ENCODE measurements at places on chromosomes 5 and 9.

DNA sequence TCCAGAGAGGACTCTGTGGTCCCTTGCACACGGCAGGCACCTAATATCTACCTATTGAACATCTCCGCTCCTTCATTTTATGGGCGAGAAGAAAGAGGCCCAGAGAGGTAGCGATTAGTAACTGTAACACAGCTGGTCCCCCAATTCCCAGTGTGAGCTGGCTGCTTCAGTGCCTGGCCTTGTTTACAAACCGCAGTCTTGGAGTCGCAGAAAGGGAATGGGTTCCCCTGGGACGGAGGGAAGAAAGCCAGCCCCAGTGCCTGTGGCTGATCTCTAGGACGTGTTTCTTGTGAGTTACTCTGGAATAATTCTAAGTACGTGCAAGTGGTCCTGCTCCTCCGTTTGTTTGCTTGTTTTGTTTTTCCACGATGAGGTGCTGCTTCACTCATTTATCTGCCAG, 52.0 kb downstream of the CFAP77 start:
- peak; percentile 47 for DNase-seq

- DNase-seq: peak; percentile 90
These were observed 113.8 kb downstream of the ALDH1A1 start for GRCh38 chr9:72839085-72839484.

DNA sequence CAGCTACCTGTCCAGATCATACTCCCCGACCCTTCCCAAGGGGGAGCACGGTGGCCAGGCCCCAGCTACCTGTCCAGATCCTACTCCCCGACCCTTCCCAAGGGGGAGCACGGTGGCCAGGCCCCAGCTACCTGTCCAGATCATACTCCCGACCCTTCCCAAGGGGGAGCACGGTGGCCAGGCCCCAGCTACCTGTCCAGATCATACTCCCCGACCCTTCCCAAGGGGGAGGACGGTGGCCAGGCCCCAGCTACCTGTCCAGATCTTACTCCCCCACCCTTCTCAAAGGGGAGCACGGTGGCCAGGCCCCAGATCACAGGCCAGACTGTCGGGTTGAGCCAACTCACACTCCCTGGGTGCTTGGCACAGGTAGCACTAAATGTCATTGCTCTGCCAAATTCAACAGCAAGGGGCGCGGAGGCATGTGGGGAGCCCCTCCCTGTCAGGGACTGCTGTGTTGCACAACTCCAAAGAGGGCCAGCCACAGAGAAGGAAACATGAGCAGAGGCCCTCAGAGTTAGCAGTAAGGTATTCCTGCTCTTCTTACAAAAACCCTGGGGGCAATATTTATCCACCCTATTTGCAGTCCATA, 136.9 kb downstream of the OLFM1 start:
- no peak for DNase-seq

GRCh38 chr5:180209137-180209581, at the start of gene RASGEF1C:
Gene RASGEF1C (minus strand): TSS chr5:180209211. CDS start chr5:180138052, 71,159 bp downstream.
- DNase-seq: peak; percentile 68

DNA sequence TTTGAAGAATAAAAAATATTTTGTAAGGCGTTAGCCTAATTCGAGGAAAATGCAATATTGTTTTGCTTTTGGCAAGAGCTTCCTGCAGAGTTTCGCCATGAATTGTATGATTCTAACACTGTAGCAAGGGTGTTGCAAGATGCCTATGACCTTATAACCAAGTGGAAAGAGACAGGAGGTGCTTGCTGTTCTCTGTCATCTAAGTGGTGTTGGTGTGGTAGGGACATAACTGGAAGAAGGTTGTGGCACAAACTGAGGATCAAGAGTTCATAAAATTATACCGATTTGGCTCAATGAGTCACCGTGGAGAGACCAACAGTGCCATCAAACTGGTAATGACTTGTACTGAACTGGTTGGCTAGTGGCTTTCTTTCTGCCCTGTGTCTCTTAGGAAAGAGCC, 6.3 kb downstream of the STC2 start:
- DNase-seq: peak; percentile 33

DNA sequence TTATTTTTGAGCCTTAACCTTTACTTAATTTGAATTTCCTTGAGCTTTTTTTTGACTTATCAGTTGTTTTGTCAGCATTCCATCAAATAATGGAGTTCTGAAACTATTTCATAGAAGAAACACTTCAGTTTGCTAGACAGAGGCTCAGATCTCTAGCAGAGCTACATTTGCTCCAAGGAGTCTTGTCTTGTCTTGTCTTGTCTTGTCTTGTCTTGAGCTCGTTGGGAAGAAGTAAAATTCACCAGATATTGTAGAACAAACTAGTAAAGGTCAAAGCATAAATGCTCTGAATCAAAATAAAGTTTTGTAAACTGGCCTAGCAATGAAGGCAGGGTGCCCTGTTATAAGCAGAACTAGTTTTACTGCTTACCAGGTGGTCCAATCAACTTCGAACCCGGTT, 33.5 kb downstream of the RAB24 start:
- no peak for DNase-seq

- no peak for DNase-seq
These were observed 143.4 kb upstream of the ZNF608 start for GRCh38 chr5:124889850-124890249.

DNA sequence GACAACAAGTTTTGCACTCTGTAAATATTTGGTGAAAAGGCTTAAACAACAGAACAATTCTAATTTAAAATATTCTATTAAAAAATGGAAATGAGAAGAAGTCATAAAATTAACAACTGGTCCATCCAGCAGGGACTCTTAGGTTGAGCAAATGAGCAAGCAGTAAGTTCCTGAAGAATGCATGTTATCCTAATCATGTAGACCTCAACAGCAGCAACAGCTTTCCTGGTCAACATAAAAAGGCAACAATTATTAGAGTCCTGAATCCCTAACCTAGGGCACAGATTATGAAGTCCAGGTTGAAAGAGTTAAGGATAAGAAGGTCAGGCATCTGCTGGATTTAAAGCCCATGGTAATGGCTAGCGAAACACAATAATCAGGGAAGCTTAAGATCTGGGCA, 120.9 kb downstream of the SSBP2 start:
- no peak for DNase-seq

DNA sequence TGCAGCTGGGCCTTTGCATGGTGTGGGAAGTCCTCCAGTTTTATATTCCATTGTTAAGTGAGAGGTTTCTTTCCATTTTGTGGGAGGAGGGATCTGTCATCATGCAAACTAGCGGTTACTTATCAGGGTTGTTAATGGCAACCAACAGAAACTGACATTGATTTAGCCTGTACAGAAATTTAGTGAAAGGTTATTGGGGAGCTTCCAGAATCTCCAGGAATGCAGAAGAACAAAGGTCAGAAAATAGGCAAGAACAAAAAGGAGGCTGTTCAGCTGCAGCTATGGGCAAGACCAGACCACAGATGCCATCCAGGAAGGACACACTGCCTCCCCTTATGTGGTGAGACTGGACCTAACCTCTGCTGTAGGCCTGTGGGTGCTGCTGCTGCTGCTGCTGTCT, 395.8 kb downstream of the KDM4C start:
- DNase-seq: no peak

DNA sequence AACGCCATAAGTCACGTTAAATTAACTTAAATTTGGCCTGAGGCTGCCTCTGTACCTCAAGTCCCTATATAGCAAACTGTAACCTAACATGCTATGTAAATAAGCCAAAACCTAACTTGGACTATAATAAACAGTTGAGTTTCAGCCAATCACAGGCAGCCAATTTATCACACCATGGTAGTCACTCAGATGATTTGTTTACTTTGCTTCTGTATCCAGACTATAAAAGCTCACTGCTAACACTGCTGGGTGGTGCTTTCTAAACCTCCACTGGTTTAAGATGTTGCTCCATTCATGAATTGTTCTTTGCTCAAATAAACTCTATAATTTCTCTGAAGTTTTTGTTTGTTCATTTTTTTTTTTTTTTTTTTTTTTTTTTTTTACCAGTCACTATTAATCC, 62.8 kb downstream of the TRPM3 start:
- no peak for DNase-seq

- DNase-seq: no peak
These were observed 113.3 kb upstream of the GRAMD2B start for GRCh38 chr5:126309860-126310259.

GRCh38 chr5:133389066-133389590, 223.2 kb downstream of the FSTL4 start:
- DNase-seq: no peak

- DNase-seq: no peak
These were observed 15.9 kb downstream of the FBXW5 start for GRCh38 chr9:136928591-136928990.

DNA sequence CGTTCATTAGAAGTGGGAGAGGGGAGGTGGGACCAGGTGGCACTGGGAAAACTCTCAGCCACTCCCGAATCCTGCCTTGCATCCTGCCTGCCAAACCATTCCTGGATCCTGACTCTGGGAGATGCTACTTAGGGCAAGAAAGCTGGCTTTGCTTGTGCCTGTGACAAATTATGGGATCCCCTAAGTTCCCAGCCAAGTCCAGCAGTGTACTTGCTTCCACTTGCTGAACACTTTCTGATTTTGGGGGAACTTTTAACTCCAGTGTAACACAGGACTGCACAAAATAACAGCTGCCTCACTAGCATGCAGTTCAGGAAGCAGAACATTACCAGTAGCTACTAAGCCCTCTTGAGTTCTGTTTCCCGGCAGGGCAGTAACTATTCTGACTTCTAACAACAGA, 12.5 kb upstream of the NKX2-5 start:
- DNase-seq: no peak

DNA sequence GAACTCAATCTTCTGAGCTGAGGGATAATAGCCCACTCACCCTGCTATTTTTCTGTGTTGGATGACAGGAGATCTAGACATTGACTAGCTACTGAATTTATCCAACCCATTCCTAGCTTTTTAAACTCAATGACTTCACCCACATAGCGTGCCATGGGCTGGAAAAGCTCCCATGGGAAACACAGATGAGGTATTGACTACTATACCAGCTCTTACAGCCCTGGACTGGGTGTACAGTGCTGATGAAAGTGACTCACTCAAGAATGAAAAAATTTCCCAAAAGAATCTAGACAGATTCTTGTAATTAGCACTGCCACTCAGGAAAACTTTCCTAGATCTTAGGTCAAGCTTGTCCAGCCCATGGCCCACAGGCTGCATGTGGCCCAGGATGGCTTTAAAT, 72.7 kb upstream of the NREP start:
- DNase-seq: peak; percentile 99

GRCh38 chr5:78113689-78114264, 180.7 kb downstream of the AP3B1 start:
- no peak for DNase-seq

GRCh38 chr9:90300611-90301276, 341.9 kb downstream of the DIRAS2 start:
- no peak for DNase-seq
